NCI-H446 (cell line): ENCODE measurements at places on chromosomes 6 and 20.

DNA sequence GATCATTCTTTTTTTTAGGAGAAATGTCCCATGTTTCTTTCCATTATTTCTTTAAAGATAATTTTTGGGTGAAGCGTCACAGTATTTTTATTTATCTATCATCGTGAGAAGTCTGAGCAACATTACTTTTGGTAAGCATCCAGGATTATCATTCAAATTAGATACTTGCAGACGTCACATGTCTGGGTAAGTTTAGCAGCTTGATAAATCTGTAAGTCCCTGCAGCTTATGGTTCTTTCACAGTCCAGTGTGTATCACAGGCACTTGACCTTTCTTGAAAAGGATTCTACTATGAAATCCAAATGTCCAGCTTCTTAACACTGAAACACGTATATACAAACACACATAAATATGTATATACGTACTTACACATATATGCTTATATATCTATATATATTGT is 359.4 kb downstream of the ESR1 start:
- no peak for DNase-seq

DNA sequence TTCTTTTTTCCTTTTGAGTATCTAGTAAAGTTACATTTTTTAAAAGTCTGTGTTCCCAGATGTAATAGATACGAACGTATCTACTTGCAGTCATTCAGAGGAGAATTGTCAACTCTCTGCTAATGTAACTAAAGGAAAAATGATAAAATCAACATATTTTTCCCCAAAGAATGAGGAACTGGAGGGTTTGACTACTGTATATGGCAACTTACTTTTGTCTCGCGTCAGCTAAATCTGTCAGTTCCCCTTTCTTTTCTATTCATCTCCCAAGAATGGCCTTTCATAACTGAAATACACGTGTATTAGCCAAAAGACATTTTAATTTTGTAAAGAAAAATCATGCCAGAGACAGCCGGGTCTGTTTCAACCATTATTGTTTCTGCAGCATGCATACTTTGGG is 5.4 kb downstream of the EYA2 start:
- no peak for DNase-seq

DNA sequence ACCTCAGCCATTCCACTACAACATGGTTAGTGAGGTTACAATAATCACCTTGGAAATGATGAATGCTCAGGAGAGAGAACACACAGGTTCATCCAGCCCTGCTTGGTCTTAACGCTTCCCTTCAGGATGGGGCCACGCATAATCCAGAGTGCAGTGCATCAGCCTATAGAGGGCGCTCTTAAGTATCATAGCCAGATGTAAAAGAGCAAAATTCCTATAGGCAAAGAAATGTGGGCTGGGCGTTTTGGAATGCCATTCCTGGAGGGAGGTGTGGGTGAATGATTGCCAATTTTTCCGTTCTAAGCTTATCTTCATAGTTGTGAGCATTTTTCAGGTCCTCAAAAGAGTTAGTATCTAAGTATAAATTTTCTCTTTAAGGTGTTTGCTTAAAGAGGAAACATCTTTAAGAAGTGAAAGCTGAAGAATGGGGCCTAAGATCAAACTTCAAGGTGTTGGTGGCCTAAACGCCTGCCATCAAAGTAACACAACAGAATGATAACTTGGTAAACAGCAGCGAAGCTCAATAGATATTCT is 1.8 kb downstream of the RIPOR2 start:
- DNase-seq, result no peak

DNA sequence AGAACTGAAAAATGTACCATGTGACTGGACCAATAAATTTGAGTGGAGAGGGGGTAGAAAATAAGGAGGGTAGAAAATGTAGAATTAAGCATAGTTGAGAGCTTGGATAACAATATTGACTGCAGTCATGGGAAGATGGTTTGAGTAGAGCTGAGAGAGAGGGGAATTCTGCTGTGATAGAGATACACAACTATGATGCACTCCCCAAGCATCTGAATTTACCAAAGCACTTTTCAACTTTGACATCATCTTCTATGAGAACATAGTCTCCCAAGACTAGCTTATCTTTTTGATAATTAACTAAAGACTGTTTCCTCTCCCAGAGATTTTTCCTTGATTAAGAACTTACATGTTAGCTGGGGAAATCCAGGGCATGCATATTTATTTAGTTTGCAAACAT is 103.1 kb downstream of the TNFRSF21 start:
- no peak for DNase-seq

- no peak for DNase-seq
Measured at GRCh38 chr6:20408851-20409250, 7.2 kb downstream of the E2F3 start.

GRCh38 chr6:79964607-79965081 is 17.3 kb upstream of the ELOVL4 start:
- no peak for DNase-seq

DNA sequence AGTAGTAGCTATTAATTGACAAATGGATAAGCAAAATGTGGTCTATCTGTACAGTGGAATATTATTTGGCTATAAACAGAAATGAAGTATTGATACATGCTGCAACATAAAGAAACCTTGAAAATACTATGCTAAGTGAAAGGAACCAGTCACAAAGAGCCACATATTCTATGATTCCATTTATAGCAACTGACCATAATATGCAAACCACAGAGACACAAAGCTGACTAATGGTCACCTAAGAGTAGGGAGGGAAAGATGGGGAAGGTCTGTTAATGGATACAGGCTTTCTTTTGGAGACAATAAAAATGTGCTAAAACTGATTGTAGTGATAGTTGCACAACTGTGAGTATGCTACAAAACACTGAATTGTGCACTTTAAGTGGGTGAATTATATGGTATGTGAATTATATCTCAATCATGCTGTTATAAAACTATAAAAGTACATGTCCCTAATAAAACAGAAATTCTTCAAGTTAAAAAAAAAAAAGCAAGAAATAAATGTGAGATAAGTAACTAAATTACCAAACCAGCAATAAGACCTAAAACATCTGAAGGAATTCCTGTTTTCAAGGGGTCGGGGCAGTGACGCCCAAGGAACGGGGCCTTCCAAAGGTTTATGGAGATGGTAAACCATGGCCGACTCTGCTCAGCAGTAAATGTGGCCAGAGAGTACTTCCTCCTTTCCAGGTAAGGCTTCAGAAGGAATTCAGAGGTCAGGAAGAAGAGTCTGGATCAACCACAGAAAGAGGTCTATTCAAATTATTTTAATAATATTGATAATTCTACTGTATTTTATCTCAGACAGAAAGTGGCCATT is 75.4 kb downstream of the ARHGAP18 start:
- DNase-seq, result no peak

GRCh38 chr6:128739112-128739511 is 143.8 kb upstream of the LAMA2 start:
- no peak for DNase-seq

- no peak for DNase-seq
Measured at GRCh38 chr6:151073146-151073545, 166.6 kb upstream of the AKAP12 start.

- DNase-seq, result no peak
Measured at GRCh38 chr6:71345476-71346333, 57.1 kb downstream of the OGFRL1 start.

DNA sequence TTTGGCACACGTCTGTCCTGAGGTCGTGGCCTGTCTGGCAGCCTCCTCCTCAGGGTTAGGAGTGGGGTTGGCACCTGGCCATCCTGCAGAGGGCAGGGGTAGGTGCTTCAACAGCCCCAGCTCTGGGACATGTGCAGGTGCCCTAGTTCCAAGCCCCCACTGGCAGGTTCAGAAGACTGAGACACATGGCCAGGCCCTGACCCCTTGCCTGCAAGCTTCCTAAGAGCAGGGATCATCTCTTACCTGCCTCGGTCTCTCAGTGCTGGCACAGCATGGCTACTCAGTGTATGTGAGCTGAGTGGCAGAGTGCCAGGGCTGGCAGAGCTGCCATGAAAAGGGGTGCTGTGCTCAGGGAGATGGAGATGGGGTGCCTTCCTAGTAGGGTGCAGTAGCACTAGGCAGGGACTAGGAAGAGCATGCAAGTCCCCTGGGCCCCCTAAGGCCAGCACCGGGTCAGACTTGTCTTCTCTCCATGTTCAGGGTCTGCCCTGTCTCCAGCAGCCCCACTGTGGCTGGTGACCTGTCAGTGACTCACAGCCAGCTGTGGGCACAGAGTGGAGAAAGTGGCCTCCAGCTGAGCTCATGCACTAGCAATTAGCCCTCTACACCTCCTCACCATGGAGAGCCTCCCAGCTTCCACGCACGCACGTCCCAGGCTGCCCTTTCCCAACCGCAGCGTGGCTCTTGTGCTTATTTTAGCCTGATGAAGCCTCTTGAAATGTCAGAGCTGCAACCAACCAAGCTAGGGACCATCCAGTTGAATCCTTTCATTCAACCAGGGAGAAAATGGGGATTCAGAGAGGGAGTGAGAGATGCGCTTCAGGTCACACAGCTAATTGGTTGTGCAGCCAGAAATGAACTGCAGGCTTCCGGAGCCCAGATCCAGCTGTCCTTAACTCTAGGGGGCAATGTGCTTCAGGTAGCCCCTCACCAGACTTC is 116.6 kb downstream of the MRPL14 start:
- no peak for DNase-seq

GRCh38 chr6:133495205-133495903 is 254.2 kb downstream of the EYA4 start:
- DNase-seq, result no peak

- DNase-seq, result peak; percentile 52
Measured at GRCh38 chr20:54726687-54727300, 251.4 kb downstream of the DOK5 start.

DNA sequence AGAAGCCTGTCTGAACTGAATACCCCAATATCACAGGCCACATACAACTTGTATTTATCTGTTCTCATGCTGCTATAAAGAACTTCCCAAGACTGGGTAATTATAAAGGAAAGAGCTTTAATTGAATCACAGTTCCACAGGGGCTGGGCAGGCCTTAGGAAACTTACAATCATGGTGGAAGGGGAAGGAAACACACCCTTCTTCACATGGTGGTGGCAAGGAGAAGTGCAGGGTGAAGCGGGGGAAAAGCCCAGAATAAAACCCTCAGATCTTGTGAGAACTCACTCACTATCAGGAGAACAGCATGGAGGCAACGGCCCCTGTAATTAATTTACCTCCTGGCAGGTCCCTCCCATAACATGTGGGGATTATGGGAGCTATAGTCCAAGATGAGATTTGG is 50.3 kb upstream of the FNDC1 start:
- no peak for DNase-seq

DNA sequence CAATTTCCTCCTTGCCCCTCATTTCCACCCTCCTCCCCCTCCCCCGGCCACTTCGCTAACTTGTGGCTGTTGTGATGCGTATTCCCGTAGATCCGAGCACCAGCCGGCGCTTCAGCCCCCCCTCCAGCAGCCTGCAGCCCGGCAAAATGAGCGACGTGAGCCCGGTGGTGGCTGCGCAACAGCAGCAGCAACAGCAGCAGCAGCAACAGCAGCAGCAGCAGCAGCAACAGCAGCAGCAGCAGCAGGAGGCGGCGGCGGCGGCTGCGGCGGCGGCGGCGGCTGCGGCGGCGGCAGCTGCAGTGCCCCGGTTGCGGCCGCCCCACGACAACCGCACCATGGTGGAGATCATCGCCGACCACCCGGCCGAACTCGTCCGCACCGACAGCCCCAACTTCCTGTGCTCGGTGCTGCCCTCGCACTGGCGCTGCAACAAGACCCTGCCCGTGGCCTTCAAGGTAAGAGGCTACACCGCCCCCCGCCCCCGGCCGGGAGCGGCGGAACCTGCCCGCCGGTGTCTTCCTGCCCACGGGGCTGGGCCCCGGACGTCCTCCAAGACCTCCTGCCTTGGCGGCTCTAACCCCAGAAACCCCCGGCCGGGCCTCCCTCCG is 44.9 kb upstream of the SUPT3H start:
- no peak for DNase-seq

- DNase-seq, result peak; percentile 51
Measured at GRCh38 chr6:133973109-133973971, 20.3 kb downstream of the TBPL1 start.

DNA sequence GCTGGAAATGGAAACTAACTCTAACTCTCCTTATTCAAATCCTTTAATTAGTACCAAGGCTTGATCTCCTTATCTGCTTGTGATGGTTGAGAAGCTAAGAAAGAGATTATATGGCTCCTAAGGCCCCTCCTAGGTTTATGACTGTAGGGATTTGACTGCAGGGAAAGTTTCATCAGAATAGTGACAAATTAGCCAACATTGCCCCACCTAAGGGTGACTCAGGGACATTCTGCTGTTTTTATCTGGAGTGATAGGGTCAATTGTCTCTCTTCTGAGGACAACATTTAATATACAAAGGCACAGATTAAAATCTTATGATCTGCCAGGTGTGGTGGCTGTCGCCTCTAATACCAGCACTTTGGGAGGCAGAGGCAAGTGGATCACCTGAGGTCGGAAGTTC is 138.1 kb upstream of the MARCKS start:
- no peak for DNase-seq

- no peak for DNase-seq
Measured at GRCh38 chr6:141252828-141253608, 879.7 kb upstream of the GJE1 start.

- peak; percentile 87 for DNase-seq
Measured at GRCh38 chr6:19408331-19408730, 428.8 kb upstream of the ID4 start.

- DNase-seq, result no peak
Measured at GRCh38 chr6:39646751-39647420, 78.3 kb downstream of the KIF6 start.

DNA sequence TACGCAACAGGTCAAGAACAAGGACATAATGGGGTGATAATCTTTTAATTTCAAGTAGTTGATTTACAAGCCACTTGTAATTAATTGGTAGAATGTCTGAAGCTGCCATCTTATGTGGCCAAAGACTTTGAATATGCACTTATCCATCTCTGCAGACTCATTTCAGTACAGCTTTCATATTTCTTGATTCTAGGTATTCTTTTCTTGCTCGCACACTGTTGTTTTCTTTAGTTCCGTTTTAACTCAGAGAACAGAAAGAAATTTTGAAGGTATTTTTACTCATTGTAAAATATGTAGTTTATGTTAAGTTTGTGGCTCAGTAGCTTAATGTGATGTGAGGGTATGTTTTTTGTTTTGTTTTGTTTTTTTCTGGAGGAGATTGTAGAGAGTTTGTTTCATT is 73.9 kb downstream of the UBR2 start:
- DNase-seq, result no peak

DNA sequence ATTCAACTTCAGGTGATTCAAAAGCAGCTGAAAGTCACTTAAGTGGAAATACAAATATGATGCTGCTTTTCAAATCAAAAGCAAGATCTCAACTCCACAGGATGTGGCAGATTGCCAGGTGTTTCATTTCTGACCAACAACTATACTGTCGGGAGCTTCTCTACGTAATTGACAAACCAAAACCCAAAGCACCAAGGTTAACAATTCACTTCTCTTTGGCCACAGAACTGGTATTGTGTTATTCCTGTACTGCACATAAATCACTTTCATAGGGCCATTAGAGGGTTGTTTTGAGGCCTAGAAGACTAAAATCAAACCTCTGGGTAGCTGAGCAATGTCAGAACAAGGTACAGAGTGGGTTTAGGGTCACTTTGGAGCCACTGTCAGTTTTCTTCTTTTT is 169.7 kb downstream of the HAO1 start:
- DNase-seq, result no peak
